Activated CD4-positive, alpha-beta memory T cell treated with anti-CD3 and anti-CD28 coated beads for 36 hours (primary cell): ENCODE measurements at places on chromosomes 1 and 21. TPM values are rescaled to one million over a fixed set of nuclear protein-coding genes. Genes with fewer than 3 reads are reported as not detected.

GRCh38 chr1:226002667-226003501, 3.7 kb upstream of the SDE2 start:
- DNase-seq = peak; percentile 59

DNA sequence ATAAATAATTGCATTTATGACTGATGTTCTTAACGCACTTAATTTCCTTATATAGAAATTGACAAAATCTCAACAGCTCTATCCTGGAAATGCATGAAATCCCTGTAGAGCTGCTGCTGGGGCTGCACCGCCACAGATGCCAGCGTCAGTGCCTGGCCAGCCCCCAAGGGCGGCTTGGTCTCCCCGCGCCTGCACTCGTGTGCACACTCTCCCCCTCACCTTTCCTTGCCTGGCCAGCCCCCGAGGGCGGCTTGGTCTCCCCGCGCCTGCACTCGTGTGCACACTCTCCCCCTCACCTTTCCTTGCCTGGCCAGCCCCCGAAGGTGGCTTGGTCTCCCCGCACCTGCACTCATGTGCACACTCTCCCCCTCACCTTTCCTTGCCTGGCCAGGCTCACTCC, 11.3 kb downstream of the TPRG1L start:
- DNase-seq = no peak

- DNase-seq = no peak
These were observed 178.1 kb downstream of the NPHP4 start for GRCh38 chr1:5814046-5814619.

DNA sequence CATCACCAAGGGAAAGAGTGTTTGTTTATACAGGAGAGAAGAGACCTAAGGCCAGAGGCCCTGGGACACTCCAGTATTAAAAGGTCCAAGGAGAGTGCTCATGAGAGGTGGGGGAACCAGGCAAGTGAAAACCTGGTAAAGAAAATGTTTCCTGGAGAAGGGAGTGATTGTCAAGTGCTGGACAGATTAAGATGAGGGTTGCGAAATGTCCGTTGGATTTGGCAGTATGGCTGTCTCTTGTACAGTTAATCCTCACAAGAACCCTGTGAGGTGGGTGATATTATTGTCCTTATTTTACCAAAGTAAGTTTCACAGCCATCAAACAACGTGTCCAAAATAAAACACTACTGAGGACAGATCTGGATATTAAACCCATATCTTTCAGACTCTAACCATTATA, 44.2 kb downstream of the RPAP2 start:
- no peak for DNase-seq

GRCh38 chr1:199685369-199685768, 342.1 kb upstream of the NR5A2 start:
- no peak for DNase-seq

DNA sequence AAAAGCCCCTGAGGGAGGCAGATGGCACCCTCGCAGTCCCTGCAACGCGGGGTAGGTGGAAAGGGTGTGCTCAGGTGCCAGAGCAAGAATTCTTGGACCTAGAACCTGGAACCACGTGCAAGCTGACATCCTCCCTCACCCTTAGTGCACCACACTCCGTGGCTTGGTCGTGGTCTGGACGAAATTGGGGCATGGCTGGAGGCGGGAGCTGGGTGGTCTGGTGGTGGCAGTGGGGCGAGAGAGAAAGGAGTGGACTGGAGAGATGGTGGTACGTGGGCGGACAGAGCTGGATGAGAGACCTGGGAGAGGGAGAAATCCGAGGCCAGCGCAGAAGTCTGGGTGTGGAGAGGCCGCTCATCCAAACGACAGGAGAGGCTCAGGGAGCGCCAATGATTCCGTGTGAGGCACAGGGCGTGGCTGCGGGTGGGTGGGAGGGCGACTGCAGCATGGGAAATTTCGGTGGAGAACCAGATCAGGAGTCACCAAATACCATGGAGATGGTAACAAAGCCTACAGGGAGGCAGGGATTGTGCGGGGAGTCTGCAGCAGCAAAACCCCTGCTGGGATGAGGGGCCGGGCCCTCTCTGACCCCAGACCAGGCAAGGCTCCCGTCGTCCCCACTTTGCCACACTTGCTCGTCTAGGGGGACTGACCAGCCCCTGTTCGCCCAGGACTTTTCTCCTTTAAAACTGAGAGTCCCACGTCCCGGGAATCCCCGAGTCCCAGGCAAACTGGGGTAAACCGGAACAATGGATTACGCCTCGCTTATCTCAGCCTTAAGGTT, 31.9 kb downstream of the CDCP2 start:
- no peak for DNase-seq

DNA sequence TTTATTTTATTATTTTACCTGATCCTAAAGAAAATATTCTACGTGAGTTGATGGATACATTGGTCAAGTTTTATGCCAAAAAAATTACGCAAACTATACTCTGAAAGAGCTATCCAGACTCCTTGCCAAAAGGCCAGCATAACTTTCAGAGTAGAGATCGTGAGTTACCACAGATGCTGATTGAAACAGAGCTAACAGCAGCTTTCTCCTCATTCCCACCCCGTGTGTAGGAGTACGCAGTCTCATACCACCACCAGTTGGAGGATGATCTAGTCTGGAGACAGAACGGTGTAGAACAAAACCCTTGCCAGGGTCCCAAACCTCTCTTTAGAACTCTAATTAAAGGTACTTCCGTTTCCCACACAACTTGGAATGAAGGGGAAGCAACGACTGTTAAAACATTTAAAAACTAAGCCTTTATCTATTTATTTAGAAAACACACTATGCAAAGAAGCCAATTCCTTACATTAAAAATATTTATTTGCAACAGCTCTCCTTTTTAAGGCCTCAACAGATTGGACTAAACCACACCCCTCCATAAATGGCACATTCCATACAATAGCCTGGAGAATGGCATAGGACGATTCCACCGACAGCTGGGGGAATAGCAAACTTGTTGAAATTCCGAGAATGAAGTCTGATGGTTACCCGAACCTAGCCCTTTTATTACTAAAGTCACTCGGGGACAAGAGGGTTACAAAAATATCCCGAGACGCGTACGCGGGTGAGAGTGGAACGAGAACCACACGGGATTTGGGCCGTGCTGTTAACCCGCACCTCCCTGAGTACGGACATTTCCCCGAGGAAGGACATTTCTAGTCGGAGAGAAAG, 1.4 kb downstream of the NUCKS1 start:
- peak; percentile 74 for DNase-seq

DNA sequence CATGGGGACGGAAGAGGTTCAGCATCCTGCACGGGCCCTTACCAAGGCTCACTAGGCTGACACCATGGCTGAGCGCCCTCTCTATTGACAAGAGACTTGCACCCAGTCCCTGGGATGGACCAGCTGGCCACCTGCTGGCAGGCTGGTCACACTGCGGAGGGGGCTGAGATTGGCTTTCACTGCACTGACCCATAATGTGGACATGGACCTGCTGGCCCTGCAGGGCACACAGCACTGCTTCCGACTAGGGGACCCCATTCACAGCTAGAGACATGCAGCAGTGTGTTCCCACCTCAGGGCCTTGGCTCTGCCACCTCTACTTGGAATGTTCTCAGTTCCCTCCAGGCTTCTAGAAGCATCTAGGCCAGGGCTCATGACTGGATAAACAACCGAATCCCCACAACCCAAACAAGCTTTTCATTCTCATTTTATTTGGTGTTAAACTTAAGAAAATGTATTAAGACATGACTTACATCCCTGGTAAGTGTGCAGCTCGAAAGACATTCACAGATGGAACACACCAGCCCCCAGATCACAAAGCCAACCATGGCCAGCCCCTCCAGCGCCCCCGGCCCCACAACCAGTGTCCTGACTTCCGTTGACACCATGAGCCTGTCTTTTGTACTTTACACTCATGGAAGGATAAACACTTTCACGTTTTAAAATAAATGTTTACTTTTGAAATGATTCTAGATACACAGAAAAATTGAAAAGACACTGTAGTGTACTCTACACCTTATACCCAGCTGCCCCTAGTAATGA, 9.3 kb upstream of the SRARP start:
- peak; percentile 72 for DNase-seq

DNA sequence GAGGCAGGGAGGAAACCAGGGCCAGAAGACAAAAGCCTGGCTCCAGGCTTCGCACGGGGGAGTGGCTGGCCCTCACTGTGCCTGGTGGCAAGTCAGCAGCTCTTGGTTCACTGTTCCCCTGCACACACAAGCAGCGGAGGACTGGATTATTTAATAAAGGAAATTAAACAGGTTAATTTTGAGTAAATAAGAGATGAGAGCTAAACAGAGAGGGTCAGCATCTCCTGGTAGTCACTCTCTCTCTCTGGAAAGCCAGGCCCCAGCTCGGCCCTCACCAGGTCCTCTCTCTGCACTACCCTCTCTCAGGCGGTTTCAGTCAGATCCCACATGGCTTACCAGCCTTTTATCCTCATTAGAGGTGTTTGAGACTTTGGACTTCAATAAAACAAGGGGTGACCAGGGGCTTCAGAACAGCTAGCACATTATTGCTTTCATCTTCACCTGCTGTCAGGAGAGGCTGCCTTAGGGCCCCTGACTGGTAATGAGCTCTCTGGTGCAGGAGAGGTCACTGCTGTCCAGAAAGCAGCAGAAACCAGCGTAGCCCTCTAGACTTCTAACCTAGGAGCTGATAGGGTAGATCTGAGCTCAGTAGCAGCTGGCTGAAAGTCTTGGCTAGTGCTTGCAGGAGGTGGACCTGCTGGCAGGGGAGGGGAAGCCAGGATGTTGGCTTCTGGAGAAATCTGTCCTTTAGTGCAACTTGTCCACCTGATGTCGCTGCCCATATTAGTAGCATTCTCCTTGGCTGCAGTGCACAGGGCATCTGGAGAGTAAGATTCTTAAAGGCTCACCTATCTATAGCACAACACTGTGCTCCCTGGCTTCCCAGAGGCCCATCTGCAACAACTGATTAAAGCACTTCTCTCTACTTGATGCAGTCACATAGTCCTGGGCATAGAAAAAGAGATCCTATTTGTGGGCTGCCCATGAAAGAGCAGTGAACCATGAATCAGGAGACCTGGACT, 45.9 kb downstream of the SYT6 start:
- DNase-seq = no peak

GRCh38 chr1:208149776-208150514, 94.2 kb downstream of the PLXNA2 start:
- DNase-seq = no peak

DNA sequence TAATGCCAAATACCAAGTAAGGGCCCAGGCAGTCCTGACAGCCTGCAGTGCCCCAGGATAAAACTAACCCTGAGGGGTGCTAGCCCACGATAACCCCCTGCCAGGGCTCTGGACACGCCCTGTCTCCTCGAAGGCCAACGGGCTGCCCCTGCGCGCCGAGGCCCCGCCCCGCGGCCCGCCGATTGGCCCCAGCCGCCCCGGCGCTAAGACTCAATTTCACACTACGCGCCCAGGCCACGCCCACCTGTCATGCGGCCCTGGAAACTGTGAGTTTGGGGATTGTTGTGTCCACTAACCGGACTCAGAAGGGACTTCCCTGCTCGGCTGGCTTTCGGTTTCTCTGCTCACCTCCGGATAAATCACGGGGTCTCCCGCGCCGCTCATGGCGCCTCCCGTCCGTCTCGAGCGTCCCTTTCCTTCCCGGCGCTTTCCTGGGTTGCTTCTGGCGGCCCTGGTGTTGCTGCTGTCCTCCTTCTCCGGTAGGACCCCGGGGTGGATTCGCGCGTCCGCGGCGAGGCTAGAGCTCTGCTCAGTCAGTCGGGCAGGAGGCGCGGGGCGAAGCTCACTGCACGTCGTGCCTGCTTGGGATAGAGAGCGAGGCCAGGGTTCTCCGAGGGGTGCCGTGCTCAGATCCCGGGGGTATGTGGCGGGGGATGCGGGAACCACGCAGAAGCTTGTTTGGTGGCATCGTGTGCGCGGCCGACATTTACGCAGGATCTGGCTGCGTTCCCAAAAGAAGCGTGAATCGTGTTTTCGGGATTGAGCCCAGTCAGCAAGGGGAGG, at the start of gene CR1L:
CR1L (plus strand) TSS at position 282 of the 783 bp plus-strand sequence; CDS start at position 383, 101 bp downstream.
- DNase-seq = peak; percentile 86

DNA sequence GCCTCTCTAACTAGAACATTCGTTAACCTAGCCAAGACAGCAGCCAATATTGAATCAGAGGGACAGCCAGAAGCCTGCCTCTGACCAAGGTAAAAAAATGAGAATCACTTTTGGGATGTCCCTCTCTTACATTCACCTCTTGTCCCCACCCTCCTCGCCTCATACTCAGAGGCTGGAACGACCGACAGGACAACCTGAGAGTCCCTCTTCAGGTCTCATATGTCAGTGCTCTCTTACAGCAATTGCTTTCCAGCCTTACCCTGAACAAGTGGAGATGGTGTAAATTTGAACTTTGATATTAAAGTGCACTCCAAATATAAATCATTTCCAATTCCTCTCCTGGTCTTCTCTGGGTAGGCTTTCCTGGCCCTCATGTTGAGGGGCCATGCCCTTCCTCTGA, 327.5 kb downstream of the KCTD3 start:
- DNase-seq = no peak

GRCh38 chr1:10599194-10599861, 124.6 kb downstream of the PEX14 start:
- no peak for DNase-seq

DNA sequence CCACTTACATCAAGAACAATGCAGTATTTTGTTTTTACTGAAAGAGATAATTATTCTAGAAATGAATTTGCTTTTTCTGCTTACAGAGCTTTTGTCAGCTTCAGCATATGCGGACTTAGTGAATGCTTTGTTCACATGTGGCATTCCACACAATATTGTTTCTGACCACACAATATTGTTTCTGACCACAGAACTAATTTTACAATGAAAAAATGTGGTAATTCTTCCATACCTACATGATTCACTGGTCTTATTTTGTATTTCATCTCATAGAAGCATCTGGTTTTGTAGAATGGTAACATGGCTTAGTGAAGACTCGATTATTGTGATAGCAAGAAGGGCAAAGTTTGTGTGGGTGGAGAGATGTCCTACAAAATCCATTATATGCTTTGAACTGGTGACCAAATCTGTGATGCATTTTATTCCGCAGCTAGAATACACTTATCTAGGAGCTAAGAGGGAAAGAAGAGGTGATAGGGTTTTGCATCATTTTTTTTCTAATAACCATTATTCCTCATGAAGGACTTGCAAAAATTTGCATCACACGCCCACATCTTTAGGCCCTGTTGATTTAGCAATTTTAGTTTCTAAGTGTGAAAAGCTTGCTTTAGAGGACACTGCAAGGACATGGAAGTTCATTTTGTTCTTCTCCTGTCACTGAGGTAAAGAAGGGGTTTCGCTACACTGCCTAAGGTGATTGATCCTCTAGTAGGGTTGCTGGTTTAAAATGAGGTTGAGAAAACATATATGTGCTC, 75.3 kb downstream of the HLX start:
- no peak for DNase-seq

NBPF6 gene
- 0.12 TPM for total RNA-seq

HPCA gene
- not detected for total RNA-seq

SYT2 gene
- total RNA-seq = not detected

OR2T29 gene
- total RNA-seq = not detected

RGS21 gene
- total RNA-seq = not detected

SYCP1 gene
- not detected for total RNA-seq

DNASE2B gene
- not detected for total RNA-seq

DYRK3 gene
- total RNA-seq = 11.4 TPM

INSRR gene
- total RNA-seq = 0.05 TPM
